Aorta (tissue), 5 donors: ENCODE measurements at places on chromosomes 7 and 10. TPM values are rescaled to one million over a fixed set of nuclear protein-coding genes. Genes with fewer than 3 reads are reported as not detected.
A peak's percentile ranks its signal among the peaks of the same experiment; 100 is the strongest.

TAC1 gene
- total RNA-seq = 1.2 TPM

OPN4 gene
- not detected for total RNA-seq

CYP3A4 gene
- not detected for total RNA-seq

DNA sequence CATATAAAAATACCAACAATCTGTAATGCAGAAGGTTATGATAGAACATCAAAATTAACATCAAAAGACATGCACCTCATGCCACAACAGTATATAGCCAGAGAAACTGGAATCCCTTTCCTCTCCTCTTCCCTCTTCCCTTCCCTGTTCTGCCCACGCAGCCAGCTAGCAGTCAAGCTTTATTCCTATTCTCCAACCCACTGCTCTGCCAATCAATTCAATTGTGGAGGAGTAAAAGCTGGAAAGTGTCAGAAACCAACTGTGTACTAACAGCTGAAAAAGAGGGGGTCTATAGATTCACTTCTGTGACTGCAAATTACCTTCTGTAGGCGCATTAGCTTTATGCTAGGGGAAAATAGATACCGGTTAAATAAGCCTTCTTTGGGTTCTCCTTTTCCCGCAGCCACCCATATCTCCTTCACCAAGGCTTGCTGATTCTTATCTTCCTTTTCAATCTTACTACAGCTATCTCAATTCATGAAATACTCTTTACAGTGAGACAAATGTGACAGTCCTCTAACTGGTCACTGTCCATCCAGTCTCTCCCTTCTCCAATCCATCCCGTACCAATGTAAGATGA is 16.3 kb downstream of the ABI1 start:
- DNase-seq = no peak

LEP gene
- total RNA-seq = 0.97 TPM

DNA sequence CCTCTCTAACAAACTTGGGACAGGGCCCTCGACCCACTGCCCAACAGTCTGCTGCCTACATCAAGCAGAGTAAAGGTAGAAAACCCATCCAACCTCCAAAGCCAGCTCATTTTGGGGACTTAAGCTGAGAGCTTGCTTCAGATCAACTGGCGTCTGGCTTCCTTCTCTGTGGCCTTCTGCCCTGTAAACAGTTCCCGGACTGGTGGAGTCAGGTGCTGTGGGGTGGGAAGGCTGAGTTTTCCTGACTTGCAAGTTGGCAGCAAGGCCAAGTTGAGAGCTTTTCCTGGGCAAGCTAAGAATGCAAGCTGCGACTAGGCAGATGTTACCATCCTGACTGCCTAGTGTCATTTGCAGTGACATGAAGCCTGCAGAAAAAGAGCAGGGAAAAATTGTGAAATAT is 3.7 kb downstream of the GALNT17 start:
- no peak for DNase-seq

DNA sequence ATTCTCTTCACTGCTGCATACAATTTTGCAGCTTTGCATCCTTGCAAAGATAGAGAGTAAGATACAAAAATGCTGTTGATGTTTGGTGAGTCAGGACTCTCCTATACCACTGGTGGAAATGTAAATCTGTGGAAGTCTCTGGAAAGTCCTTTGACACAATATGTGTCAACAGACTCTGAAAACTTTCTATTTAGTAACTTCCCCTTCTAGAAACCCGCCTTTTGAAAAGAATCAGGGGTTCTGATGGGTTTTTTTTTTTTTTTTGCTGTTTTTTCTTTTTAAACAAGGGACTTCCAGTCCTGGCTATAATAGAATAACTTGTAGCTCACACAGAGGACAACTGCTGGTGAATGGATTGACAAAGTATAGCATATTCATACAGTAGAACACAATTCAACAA is 16.4 kb downstream of the NOD1 start:
- no peak for DNase-seq

DNA sequence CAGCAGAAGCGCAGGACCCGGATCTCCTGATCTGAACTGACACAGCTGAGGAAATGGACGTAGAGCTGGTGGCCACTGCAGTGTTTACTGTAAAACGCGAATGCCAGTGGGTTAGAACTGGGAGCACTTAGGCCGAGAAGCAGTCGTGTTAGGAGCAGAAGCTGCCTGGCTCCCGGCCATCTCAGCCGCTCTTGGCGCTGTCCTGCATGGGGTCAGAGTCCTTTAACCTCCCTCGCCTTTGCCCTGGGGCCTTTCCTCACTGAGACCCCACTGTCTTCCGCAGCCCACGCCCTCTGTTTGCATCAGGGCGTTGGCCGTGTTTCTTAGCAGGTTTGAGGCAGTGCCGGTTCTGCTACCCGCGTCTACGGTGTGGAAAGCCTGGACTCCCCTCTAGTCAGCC is 24.6 kb downstream of the DYNC2I1 start:
- no peak for DNase-seq

DNA sequence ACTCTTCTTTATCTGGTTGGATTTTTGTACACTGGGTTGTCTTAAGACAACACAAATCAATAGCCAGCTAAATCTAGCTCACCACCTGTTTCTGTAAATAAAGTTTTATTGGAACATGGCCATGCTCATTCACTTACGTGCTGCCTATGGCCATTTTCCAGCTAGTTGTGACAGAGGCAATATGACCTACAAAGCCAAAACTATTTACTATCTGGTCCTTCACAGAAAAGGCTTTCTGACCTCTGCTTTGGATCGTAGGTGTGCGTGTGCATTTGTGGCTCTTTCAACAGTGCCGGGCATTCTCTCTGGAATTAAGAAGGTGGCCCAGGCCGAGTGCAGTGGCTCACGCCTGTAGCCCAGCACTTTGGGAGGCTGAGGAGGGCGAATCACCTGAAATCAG is 45.5 kb downstream of the NRAP start:
- DNase-seq = no peak

NEUROD6 gene
- total RNA-seq = not detected

- no peak for DNase-seq
Observed at GRCh38 chr10:81021428-81022129, 483.9 kb downstream of the SH2D4B start.

DNA sequence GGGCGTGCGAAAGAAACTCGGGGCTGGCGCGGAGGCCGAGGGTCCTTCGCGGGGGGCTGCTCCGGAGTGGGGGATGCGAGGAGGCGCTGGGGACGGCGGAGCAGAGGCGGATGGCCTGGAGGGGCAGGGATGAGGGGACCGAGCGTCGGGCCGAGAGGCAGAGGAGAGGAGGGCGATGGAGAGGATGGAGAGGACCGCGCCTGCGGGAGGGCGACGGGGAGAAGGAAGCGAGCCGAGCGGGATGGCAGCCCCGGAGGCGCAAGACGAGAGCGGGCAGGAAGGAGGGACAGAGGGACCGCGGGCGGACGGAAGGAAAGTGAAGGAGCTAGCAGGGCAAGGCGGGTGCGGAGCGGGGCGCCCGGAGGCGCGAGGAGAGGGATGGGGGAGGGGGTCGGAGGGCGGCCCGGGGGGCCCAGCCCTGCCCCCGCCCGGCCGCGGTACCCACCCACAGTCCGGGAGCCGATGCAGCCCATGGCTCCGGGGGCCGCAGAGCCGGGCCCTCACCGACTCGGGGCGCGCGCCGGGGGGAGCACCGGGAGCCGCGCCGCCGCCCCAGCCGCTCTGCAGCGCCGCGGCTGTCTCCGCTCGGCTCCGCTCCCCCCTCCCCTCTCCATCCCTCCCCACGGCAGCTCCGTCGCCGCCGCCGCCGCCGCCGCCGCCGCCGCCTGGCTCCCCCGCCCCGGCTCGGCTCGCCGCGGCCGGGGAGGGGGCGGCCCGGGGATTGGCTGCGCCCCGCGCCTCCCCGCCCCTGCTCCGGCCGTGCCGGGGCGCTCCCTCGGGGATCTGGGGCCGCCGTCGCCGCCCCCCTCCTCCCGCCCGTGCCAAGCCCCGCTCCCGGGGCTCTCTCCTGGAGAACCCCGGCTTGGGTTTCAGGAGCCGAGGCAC is at the start of gene FAM131B:
Gene FAM131B (minus strand): TSS at position 583 of the 885 bp plus-strand sequence. CDS start 110 bp downstream, at position 473.
- peak; percentile 81 for DNase-seq

GRCh38 chr10:74922921-74923320 is 96.5 kb downstream of the KAT6B start:
- DNase-seq = no peak

- peak; percentile 91 for DNase-seq
Observed at GRCh38 chr7:116525913-116526861, 1.4 kb downstream of the CAV1 start.

DNA sequence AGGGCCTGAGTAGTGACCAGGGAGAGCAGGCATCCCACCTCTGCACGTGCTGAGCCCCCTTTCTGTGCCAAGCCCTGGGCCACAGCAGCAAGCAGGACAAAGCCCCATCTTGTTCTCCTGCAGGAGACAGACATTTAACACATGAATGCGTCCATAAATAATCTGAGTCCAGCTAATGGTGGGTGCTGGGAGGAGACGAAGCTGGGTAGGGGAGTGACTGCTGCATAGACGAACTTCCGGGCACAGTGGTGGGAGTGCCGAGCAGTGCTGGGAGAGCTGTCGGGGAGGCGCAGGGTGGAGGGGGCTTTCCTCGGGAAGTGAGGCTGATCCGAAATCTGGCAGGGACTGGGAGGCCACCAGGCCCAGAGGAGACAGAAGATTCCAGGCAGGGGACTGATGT is 35.2 kb upstream of the SLC29A3 start:
- no peak for DNase-seq

CPA4 gene
- total RNA-seq = 1.0 TPM

- DNase-seq = no peak
Observed at GRCh38 chr7:114439581-114439980, 25.0 kb downstream of the FOXP2 start.
